ENCODE measurements at places on chromosomes 13 and 19. TPM values are rescaled to one million over a fixed set of nuclear protein-coding genes. Genes with fewer than 3 reads are reported as not detected.

DNA sequence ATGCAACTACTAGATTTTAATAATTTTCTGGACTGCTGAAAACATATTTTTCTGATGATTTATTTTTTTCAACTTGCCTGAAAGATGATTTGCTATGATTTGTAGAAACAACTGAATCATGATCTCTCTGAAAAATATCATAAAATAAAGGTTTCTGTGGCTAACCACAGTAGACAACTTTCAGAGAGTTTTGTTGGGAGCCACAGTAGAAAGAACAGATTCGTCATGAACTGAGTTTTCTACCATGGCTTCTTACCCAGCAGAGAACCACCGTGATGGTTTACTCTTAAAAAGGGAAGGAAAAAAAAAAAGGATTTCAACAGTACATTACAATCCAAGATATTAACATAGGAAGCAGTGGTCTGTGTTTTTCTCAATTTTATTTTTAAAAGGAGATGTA, 18.0 kb downstream of the ZAR1L start:
- no peak overlapping the region for H3K4me3 ChIP-seq
- H3K27me3 ChIP-seq: no peaks in the 10 kb centered on the region
- no peak overlapping the region for H3K27ac ChIP-seq
- peaks cover 54% of the 10 kb centered on the region for H3K36me3 ChIP-seq
- no peak for DNase-seq

- H3K27ac ChIP-seq: no peak overlapping the region
- no peak for DNase-seq
- no peaks in the 10 kb centered on the region for H3K27me3 ChIP-seq
- no peaks in the 10 kb centered on the region for H3K36me3 ChIP-seq
- peaks cover 4% of the 10 kb centered on the region for H3K4me1 ChIP-seq
Measured at GRCh38 chr13:98622931-98623331, 46.0 kb upstream of the STK24 start.

GRCh38 chr13:109870696-109871370, 84.5 kb upstream of the IRS2 start:
- DNase-seq: no peak
- no peak overlapping the region for H3K27ac ChIP-seq
- no peaks in the 10 kb centered on the region for H3K36me3 ChIP-seq

DNA sequence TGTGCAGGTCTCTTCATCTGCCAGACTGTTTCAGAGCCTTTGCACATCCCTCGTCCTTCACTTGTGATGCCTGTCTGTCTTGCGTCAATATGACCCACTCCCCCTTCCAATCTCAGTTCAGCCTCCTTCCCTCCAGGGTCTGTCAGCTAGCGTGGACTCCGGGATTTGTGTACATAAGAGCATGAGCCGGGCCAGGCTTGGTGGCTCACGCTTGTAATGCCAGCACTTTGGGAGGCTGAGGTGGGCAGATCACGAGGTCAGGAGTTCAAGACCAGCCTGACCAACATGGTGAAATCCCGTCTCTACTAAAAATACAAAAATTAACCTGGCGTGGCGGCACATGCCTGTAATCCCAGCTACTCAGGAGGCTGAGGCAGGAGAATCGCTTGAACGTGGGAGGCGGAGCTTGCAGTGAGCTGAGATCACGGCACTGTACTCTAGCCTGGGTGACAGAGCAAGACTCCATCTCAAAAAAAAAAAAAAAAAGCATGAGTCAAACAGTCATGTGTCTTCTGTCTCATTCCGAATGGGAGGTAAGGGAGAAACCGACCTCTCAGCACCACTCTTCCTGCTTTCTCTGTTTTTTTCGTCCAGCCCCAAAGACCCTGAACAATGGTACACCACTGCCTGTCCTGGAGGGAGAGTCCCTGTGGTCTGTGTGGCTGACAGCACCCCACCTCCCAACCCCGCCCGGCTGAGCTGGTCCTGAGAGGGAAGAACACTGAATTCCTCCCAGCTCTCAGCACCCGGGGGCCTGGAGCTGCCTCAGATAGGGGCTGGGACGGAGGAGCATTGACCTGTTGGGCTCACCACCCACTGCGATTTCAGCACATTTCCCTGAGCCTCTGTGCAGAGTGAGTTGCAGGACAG, 2.4 kb upstream of the SIGLEC9 start:
- no peaks in the 10 kb centered on the region for H3K36me3 ChIP-seq
- peaks cover 22% of the 10 kb centered on the region for H3K27me3 ChIP-seq
- no peak overlapping the region for H3K27ac ChIP-seq
- no peak for DNase-seq
- no peak overlapping the region for H3K4me3 ChIP-seq

DNA sequence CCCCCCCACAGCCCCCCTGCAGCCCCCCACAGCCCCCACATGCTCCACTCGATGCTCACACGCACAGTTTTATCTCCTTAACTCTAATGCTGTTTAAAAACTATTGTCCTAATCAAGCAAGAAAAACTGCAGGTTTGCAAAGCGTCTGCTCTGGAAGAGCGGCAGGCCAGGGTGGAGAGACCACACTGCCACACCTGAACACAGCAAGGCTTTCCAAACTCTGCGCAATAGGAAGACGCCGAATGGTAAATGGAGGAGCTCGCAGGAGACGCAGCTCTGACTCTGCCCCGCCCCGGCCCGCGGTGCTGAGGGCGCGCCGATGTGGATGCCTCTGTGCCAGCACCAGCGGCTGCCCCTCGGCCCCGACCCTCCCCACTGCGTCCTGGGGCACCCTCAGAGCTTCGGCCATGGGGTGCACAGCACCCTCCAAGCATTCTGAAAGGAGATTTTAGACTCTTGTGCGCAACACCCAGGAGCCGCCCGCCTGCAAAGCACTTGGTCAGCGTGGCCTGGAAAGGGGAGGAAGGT, 32.4 kb downstream of the RASA3 start:
- peaks cover 9% of the 10 kb centered on the region for H3K4me1 ChIP-seq
- H3K27ac ChIP-seq: peak overlapping the region; percentile 71
- no peaks in the 10 kb centered on the region for H3K36me3 ChIP-seq

DNA sequence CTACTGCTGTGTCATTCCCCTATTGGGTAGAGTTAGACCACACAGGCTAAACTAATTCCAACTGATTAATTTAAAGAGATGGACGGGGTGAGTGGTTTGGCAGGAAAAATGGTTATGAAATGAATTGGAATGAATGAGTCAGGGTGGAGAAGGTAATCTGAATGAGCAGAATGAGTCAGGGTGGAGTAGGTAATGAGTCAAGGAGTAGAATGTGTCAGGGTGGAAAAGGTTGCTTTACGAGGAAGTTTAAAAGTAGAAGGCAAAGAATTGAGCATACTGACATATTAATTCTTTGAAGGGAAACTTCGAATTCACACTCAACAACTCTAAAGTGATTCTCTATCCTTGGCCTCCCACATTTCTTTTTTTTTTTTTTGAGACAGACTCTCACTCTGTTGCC, 12.7 kb upstream of the ZNF121 start:
- no peak overlapping the region for H3K27ac ChIP-seq
- no peaks in the 10 kb centered on the region for H3K36me3 ChIP-seq
- no peak for DNase-seq
- H3K4me3 ChIP-seq: no peak overlapping the region
- H3K4me1 ChIP-seq: no peaks in the 10 kb centered on the region

GRCh38 chr13:73173279-73173811, 114.5 kb downstream of the KLF5 start:
- H3K27me3 ChIP-seq: no peaks in the 10 kb centered on the region
- H3K27ac ChIP-seq: no peak overlapping the region
- no peak for DNase-seq
- H3K4me1 ChIP-seq: no peaks in the 10 kb centered on the region
- no peak overlapping the region for H3K4me3 ChIP-seq

DNA sequence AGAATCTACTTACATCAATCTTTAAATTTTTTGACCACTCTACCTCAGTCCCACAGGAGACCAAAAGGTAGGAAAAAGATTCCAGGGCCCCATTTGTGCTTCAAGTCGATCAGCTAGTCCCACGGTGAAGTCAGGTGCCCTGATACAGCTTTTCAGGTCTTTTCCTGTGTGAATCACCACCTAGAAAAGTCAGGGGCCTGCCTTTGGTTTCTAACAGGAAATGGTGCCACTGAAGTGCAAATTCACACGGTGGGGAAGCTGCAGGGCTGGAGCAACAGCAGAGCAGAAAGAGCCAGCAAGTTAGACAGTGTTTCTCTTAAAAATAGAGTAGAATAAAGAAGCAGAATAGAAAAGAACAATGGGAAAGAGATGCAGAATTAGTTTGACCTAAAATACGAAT, 107.5 kb downstream of the KLF12 start:
- H3K27me3 ChIP-seq: no peaks in the 10 kb centered on the region
- no peaks in the 10 kb centered on the region for H3K4me1 ChIP-seq
- H3K27ac ChIP-seq: no peak overlapping the region
- no peak overlapping the region for H3K4me3 ChIP-seq

DNA sequence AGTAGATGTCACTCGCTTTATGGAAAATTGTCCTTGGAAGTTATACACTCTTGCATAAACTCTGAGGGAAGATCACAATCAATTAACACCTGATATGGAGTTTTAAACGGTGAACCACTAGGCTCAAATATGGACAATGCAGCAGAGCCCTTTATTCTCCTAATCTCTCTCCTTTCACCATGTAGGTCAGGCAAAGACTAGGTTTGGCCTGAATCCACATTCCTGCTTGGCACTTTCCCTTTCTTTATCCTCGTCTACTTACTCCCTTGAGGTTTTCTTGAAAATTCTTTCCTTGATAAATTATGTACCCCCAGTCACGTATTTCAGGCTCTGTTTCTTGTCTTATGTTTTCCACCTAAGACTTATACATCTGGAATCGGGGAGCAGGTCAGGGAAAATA, 751.7 kb downstream of the DACH1 start:
- DNase-seq: no peak
- no peaks in the 10 kb centered on the region for H3K36me3 ChIP-seq
- no peak overlapping the region for H3K27ac ChIP-seq
- H3K27me3 ChIP-seq: no peaks in the 10 kb centered on the region

DNA sequence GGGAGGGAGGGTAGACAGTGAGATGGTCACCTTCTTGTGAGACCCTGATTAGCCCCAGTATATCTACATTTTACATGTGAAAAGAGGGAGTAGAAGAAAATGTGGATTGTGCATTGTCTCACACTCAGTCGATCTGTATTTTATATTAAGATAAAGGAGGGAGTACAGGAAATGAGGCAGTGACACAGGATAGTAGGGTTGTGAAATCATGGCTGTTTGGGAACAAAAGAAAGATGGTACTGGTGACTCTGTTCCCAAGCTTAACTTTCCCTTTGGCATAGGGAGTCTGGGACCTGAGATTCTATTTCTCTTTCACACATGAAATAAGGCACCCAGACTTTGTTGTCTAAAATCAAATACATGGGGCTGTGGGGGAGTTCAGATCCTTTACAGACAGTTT, 194.7 kb downstream of the ABCC4 start:
- H3K36me3 ChIP-seq: no peaks in the 10 kb centered on the region
- no peaks in the 10 kb centered on the region for H3K4me1 ChIP-seq
- DNase-seq: no peak

- no peaks in the 10 kb centered on the region for H3K27me3 ChIP-seq
- no peak overlapping the region for H3K27ac ChIP-seq
- H3K4me3 ChIP-seq: no peak overlapping the region
- H3K36me3 ChIP-seq: peaks cover 14% of the 10 kb centered on the region
- DNase-seq: no peak
Measured at GRCh38 chr19:35885225-35885738, 15.1 kb downstream of the NFKBID start.

DNA sequence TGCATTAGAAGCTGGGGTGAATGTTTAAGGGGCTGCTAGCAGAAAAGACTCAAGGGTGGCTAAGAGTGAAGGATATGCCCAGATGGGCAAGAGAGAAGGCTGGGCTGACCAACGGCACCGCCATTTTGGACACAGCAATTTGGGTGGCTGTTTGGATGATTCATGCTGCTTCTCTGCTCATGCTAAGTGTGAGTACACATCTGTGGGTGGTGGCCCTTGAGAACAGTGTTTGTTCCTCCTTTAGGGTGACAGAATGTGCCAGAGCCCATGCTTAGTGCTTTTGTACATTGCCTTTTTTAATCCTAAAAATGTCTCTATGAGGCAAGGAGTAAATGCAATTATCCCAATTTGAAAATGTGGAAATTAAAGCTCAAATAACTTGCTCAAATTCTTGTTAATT, 9.8 kb downstream of the CBY2 start:
- H3K4me3 ChIP-seq: no peak overlapping the region
- DNase-seq: no peak
- H3K27me3 ChIP-seq: no peaks in the 10 kb centered on the region
- no peaks in the 10 kb centered on the region for H3K4me1 ChIP-seq
- H3K27ac ChIP-seq: no peak overlapping the region

- no peak overlapping the region for H3K4me3 ChIP-seq
- H3K27me3 ChIP-seq: no peaks in the 10 kb centered on the region
- no peak overlapping the region for H3K27ac ChIP-seq
- H3K4me1 ChIP-seq: peaks cover 18% of the 10 kb centered on the region
Measured at GRCh38 chr19:15640904-15641597, 354 bp downstream of the CYP4F3 start.

DNA sequence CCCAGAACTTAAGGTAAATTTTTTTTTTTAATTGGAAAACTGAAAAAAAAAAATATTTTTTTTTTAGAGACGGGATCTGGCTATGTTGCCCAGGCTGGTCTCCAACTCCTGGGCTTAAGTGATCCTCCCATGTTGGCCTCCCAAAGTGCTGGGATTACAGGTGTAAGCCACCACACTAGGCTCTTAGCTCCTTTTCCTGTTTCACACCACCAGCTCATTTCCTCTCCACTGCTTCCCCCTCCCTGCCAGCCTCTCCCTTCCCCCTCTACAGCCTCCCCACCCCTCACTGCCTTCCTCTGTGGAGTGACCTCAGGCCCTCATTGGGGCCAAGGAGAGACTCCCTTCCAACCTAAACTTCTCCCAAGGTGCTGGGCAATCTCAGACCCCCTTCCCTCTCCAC, 4.2 kb upstream of the GIPR start:
- H3K36me3 ChIP-seq: no peaks in the 10 kb centered on the region
- no peak overlapping the region for H3K27ac ChIP-seq
- H3K27me3 ChIP-seq: peaks cover 26% of the 10 kb centered on the region
- H3K4me3 ChIP-seq: no peak overlapping the region
- no peaks in the 10 kb centered on the region for H3K4me1 ChIP-seq
- DNase-seq: no peak

GRCh38 chr13:26538363-26539317, 18.8 kb upstream of the WASF3 start:
- H3K4me3 ChIP-seq: no peak overlapping the region
- no peaks in the 10 kb centered on the region for H3K27me3 ChIP-seq
- no peak overlapping the region for H3K27ac ChIP-seq

- no peak overlapping the region for H3K4me3 ChIP-seq
- H3K36me3 ChIP-seq: no peaks in the 10 kb centered on the region
- H3K4me1 ChIP-seq: peaks cover 11% of the 10 kb centered on the region
- no peak overlapping the region for H3K27ac ChIP-seq
Measured at GRCh38 chr19:12974301-12975220, 5.2 kb downstream of the DAND5 start.

Gene PRRG2
- total RNA-seq: 0.59 TPM

Gene ZSCAN4
- 0.10 TPM for total RNA-seq

Gene OLFM2
- total RNA-seq: 4.1 TPM

Gene SHANK1
- 0.28 TPM for total RNA-seq

Gene FAM174C
- 10.2 TPM for total RNA-seq

Gene ICAM5
- total RNA-seq: 0.41 TPM

Gene CACNA1A
- 0.66 TPM for total RNA-seq

Gene OR4F17
- total RNA-seq: not detected

Gene LILRA1
- total RNA-seq: 0.37 TPM

Gene PSG1
- total RNA-seq: not detected

Measured in heart right ventricle (tissue), 16 donors.